ENCODE measurements at places on chromosomes 16 and 17.

GRCh38 chr17:16439811-16440351 is 24.5 kb downstream of the TRPV2 start:
- ATAC-seq: no peak

DNA sequence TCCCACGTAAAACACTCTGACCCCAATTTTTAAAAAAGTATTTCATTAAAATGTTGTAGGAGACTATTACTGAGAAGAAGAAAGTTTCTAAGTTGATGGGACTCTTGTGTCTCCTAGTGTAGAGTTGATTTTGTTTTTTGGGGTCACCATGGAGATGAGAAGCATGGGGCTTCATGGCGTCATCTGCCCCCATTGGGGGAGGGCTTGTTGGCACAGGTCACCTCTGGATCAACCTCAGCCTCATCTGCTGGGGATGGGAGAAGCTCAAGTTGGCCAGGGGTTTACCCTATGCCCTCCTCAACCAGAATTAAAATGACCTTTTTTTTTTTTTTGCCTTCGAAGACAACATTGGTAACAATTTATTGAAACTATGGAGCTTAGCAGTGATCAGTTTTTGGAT is 28.3 kb downstream of the MSI2 start:
- no peak for ATAC-seq

GRCh38 chr16:12819126-12820117 is 15.7 kb upstream of the CPPED1 start:
- peak; percentile 64 for ATAC-seq

GRCh38 chr17:10673312-10673711 is 16.2 kb upstream of the MYH3 start:
- ATAC-seq: no peak

DNA sequence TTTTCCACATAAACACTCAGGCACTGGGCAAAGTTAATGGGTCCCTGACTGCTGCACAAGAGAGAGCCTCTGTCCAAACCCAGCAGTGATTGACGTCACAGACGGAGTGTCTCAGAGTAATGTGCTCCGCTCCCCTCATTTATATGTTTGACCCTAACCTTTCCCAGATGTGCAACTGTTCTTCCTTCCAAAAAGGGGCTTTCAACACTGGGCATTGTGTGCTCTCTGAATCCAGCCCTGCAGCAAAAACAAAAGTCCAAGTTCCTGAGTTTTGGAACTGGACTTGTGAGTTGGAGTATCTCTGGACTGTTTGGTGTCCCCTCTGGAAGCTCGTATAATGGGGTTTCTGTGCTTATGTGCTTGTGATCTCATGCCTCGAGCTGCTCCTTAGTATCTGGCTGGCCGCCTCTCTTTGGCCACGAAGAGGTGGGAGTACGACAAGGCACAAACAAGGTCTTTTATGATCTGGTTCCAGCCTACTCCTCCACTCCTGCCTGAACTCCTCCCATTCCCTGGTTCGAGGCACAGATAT is 76.4 kb upstream of the SMIM36 start:
- no peak for ATAC-seq

- peak; percentile 74 for ATAC-seq
These were observed at the start of gene KRTAP2-3 for GRCh38 chr17:41060052-41060604. TSS of gene KRTAP2-3 (minus strand) at chr17:41060114. CDS start at chr17:41060050, 64 bp downstream.

GRCh38 chr16:15897121-15897780 is 8.8 kb upstream of the CEP20 start:
- ATAC-seq: no peak

GRCh38 chr17:1047177-1047878 is 50.4 kb downstream of the TIMM22 start:
- ATAC-seq: peak; percentile 23

GRCh38 chr17:5592382-5592781 is 8.1 kb upstream of the NLRP1 start:
- peak; percentile 66 for ATAC-seq

- no peak for ATAC-seq
These were observed 5.8 kb downstream of the NEUROD2 start for GRCh38 chr17:39601758-39602532.

All from SK-N-SH treated with all-trans-retinoic acid at 6 μM for 48 hours (cell line).